ENCODE measurements at places on chromosomes 2 and 18. TPM values are rescaled to one million over a fixed set of nuclear protein-coding genes. Genes with fewer than 3 reads are reported as not detected.

Gene ANKRD62
- 0.20 TPM for total RNA-seq

Gene DSG1
- not detected for total RNA-seq

Gene TLX2
- not detected for total RNA-seq

Gene MYCN
- 0.60 TPM for total RNA-seq

Gene ALK
- 0.65 TPM for total RNA-seq

Gene ACADL
- 32.9 TPM for total RNA-seq

Gene UGT1A9
- not detected for total RNA-seq

Gene GPR35
- total RNA-seq: 1.1 TPM

- H3K27me3 ChIP-seq: peaks cover 53% of the 10 kb centered on the region
- H3K27ac ChIP-seq: peak overlapping the region; percentile 92
- H3K4me1 ChIP-seq: peaks cover 66% of the 10 kb centered on the region
- H3K36me3 ChIP-seq: no peaks in the 10 kb centered on the region
- DNase-seq: peak; percentile 28
Measured at GRCh38 chr2:30234180-30234971, 3.0 kb downstream of the LBH start.

DNA sequence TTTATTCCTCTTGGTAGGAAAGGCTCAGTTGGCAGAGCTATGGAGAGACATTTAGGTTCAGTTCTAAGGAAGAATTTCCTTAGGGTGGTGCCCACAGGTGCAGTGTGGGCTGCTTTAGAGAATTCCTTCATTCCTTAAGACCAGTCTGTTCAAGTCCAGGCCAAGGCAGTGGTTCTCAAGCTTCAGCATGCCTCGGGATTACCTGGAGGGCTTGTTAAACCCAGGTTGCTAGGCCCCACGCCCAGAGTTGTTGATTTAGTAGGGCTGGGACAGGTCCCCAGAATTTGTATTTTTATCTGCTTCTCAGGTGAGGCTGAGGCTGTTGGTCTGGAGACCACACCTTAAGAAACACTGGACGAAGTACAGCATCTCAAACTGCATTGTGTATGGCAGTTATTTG, 68.9 kb downstream of the CERS6 start:
- H3K4me1 ChIP-seq: peaks cover 22% of the 10 kb centered on the region
- H3K27me3 ChIP-seq: no peaks in the 10 kb centered on the region
- DNase-seq: no peak
- H3K27ac ChIP-seq: no peak overlapping the region
- no peaks in the 10 kb centered on the region for H3K36me3 ChIP-seq

- H3K36me3 ChIP-seq: no peaks in the 10 kb centered on the region
- DNase-seq: no peak
- no peaks in the 10 kb centered on the region for H3K4me1 ChIP-seq
Measured at GRCh38 chr2:149028377-149028776, 10.1 kb upstream of the LYPD6B start.

DNA sequence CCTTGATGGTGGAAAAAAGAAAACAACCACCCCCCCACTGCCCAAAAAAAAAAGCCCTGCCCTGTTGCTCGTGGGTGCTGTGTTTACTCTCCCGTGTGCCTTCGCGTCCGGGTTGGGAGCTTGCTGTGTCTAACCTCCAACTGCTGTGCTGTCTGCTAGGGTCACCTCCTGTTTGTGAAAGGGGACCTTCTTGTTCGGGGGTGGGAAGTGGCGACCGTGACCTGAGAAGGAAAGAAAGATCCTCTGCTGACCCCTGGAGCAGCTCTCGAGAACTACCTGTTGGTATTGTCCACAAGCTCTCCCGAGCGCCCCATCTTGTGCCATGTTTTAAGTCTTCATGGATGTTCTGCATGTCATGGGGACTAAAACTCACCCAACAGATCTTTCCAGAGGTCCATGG, 28.0 kb downstream of the MAL start:
- no peak for DNase-seq
- no peaks in the 10 kb centered on the region for H3K4me1 ChIP-seq
- H3K27ac ChIP-seq: no peak overlapping the region
- no peaks in the 10 kb centered on the region for H3K27me3 ChIP-seq
- H3K36me3 ChIP-seq: no peaks in the 10 kb centered on the region

- H3K4me3 ChIP-seq: no peak overlapping the region
- no peaks in the 10 kb centered on the region for H3K27me3 ChIP-seq
- no peaks in the 10 kb centered on the region for H3K36me3 ChIP-seq
- no peak for DNase-seq
Measured at GRCh38 chr2:184938221-184938985, 340.1 kb downstream of the ZNF804A start.

GRCh38 chr2:184730288-184730687, 132.0 kb downstream of the ZNF804A start:
- H3K36me3 ChIP-seq: no peaks in the 10 kb centered on the region
- no peak overlapping the region for H3K27ac ChIP-seq
- no peak overlapping the region for H3K4me3 ChIP-seq

- H3K4me3 ChIP-seq: no peak overlapping the region
- no peaks in the 10 kb centered on the region for H3K27me3 ChIP-seq
- H3K36me3 ChIP-seq: no peaks in the 10 kb centered on the region
- DNase-seq: no peak
Measured at GRCh38 chr2:99636144-99637034, 146.6 kb upstream of the REV1 start.

DNA sequence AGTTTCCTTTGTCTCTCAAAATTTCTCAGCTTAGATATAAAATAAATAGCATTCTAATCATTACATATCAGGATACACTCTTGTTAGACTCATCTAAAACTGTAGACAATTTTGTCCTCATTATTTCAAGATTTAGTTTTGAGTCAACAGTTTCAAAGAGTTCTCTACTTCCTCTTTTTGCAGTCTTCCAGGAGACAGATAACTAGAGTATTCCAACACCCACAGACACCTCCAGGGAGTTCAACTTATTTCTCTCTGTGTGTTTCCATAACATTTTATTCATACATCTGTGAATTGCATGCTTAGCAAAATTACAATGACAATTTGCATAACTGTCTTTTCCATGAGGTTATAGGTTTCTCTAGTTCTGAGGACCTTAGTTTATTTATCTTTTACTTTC, 166.6 kb upstream of the HNMT start:
- no peak overlapping the region for H3K4me3 ChIP-seq
- H3K4me1 ChIP-seq: no peaks in the 10 kb centered on the region
- H3K36me3 ChIP-seq: no peaks in the 10 kb centered on the region
- no peaks in the 10 kb centered on the region for H3K27me3 ChIP-seq
- no peak overlapping the region for H3K27ac ChIP-seq

DNA sequence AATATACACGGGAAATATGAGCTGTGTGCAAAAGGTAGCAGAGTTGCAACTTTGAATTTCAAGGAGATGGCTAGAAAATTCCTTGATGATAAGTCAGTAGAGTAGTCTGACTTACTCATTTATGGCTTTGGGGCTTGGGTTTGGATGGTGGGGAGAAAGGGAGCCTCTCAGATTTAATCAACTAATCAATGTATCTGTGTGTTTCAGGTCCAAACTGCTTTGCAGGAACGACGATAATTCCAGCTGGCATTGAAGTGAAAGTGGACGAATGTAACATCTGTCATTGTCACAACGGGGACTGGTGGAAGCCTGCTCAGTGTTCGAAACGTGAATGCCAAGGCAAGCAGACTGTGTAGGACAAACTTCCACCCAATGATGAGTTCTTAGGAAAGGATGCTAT, 164.6 kb downstream of the VWC2L start:
- H3K4me1 ChIP-seq: no peaks in the 10 kb centered on the region
- H3K4me3 ChIP-seq: no peak overlapping the region
- DNase-seq: no peak
- no peaks in the 10 kb centered on the region for H3K36me3 ChIP-seq
- no peak overlapping the region for H3K27ac ChIP-seq

- H3K27me3 ChIP-seq: no peaks in the 10 kb centered on the region
- no peaks in the 10 kb centered on the region for H3K36me3 ChIP-seq
- no peak for DNase-seq
- H3K4me1 ChIP-seq: no peaks in the 10 kb centered on the region
- no peak overlapping the region for H3K27ac ChIP-seq
Measured at GRCh38 chr2:126981476-126981875, 82.8 kb downstream of the TEX51 start.

DNA sequence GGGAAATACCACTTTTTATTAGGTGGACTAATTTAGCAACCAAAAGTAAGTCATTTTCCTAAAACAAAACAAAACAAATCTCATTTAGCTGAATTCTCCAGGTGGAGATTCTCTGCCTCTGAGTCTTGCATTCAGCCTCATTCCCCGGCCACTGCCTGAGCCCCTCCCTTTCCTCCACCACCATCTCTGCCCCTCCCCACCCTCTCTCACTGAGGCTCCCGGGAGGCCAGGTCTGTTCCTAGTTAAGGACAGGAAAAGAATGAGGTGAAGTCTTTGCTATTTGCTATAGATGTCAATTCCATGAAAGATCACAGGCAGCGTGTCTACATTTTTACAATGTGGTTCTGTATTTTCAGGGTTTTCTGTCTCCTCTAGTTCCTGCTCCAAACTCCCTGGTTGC, 83.0 kb upstream of the SOX11 start:
- no peak overlapping the region for H3K27ac ChIP-seq
- no peaks in the 10 kb centered on the region for H3K4me1 ChIP-seq
- no peak for DNase-seq
- no peaks in the 10 kb centered on the region for H3K27me3 ChIP-seq
- H3K4me3 ChIP-seq: no peak overlapping the region
- H3K36me3 ChIP-seq: no peaks in the 10 kb centered on the region

DNA sequence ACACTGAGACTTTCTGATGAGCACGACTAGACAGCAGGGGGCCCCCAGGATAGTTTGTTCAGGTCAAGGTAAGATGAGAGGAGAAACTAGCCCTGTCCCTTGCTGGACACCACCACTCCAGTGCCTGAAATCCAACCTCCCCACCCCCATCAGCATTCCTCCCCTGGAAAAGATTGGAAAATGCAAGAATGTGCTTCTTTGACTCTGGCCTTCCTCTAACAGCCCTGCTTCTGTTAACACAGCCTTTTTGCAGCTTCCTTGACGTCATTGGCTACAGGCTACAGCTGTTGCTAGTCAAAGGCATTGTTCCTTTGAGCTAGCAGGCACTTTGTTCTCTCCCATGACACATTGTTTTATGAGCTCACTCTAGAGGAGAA, 20.1 kb upstream of the LTBP1 start:
- H3K36me3 ChIP-seq: no peaks in the 10 kb centered on the region
- H3K27ac ChIP-seq: no peak overlapping the region
- H3K4me1 ChIP-seq: no peaks in the 10 kb centered on the region

- H3K4me3 ChIP-seq: no peak overlapping the region
- H3K4me1 ChIP-seq: no peaks in the 10 kb centered on the region
- DNase-seq: no peak
- no peaks in the 10 kb centered on the region for H3K27me3 ChIP-seq
- no peak overlapping the region for H3K27ac ChIP-seq
Measured at GRCh38 chr2:26809876-26810577, 24.2 kb downstream of the CENPA start.

- no peaks in the 10 kb centered on the region for H3K27me3 ChIP-seq
- H3K4me3 ChIP-seq: no peak overlapping the region
- peaks cover 6% of the 10 kb centered on the region for H3K4me1 ChIP-seq
- H3K36me3 ChIP-seq: no peaks in the 10 kb centered on the region
- DNase-seq: no peak
- peak overlapping the region; percentile 35 for H3K27ac ChIP-seq
Measured at GRCh38 chr2:207227062-207227748, 61.5 kb upstream of the KLF7 start.

DNA sequence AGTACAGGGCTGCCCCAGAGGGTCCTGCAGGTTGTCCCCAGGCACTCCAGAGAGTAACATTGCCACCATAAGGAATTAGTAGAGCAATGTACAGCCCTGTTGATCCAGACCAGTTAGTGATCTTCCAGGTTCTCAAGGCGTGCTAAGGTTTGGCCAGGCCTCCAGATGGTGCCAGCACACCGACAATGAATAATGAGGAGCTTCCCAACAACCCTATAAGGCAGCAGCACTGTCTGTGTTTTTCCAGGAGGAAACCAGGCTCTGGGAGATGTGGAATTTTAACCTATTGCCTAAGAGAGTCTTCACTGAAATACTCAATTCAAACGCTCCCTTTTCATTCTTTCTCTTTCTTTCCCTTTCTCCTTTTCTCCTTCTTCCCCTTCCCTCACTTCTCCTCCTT, 122.1 kb downstream of the MGAT5 start:
- H3K4me3 ChIP-seq: no peak overlapping the region
- DNase-seq: no peak
- no peaks in the 10 kb centered on the region for H3K4me1 ChIP-seq
- H3K27ac ChIP-seq: no peak overlapping the region
- H3K36me3 ChIP-seq: no peaks in the 10 kb centered on the region

- no peak overlapping the region for H3K27ac ChIP-seq
- H3K36me3 ChIP-seq: no peaks in the 10 kb centered on the region
- no peaks in the 10 kb centered on the region for H3K4me1 ChIP-seq
- H3K4me3 ChIP-seq: no peak overlapping the region
- no peaks in the 10 kb centered on the region for H3K27me3 ChIP-seq
Measured at GRCh38 chr2:128867936-128868636, 549.4 kb upstream of the HS6ST1 start.

DNA sequence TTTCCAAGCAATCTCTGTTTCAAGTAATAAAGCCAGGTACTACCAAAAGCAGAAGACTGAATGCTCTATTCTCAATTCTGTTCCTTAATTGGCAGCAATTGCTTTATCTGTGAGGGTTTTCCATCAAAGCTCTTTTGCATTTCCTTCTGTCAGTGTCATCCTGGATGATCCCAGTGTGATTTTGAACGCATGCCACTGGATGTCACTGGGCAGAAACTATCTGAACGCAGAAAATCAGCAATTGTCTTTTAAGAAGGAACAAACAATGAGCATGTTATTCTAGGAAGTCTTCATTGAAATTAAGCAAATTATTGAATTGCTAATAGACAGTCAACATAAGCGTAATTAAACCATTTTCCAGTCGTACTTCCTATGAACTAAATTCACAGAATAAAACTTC, 259.0 kb upstream of the REG3G start:
- H3K36me3 ChIP-seq: no peaks in the 10 kb centered on the region
- H3K4me3 ChIP-seq: no peak overlapping the region
- no peak for DNase-seq

GRCh38 chr2:113992090-113992489, 102.2 kb downstream of the ACTR3 start:
- no peaks in the 10 kb centered on the region for H3K4me1 ChIP-seq
- H3K36me3 ChIP-seq: no peaks in the 10 kb centered on the region
- DNase-seq: no peak
- H3K27me3 ChIP-seq: no peaks in the 10 kb centered on the region
- no peak overlapping the region for H3K4me3 ChIP-seq

GRCh38 chr2:164510895-164511294, 110.4 kb downstream of the GRB14 start:
- no peak overlapping the region for H3K27ac ChIP-seq
- no peaks in the 10 kb centered on the region for H3K36me3 ChIP-seq
- DNase-seq: no peak

All from left lung (tissue), 14 donors.